ENCODE measurements at places on chromosomes 11 and 22. TPM values are rescaled to one million over a fixed set of nuclear protein-coding genes. Genes with fewer than 3 reads are reported as not detected.

IL18 gene
- 0.39 TPM for total RNA-seq

E2F8 gene
- 1.1 TPM for total RNA-seq

SLC37A2 gene
- 0.52 TPM for total RNA-seq

MOV10L1 gene
- 0.43 TPM for total RNA-seq

OR52I2 gene
- not detected for total RNA-seq

PTPRCAP gene
- total RNA-seq: 0.11 TPM

BET1L gene
- 22.0 TPM for total RNA-seq

MYO18B gene
- total RNA-seq: 0.22 TPM

SCGB1C1 gene
- not detected for total RNA-seq

SERPING1 gene
- 19.6 TPM for total RNA-seq

OR52A1 gene
- not detected for total RNA-seq

RPL3 gene
- total RNA-seq: 2,999 TPM

SPON1 gene
- total RNA-seq: 3.6 TPM

SLC6A5 gene
- total RNA-seq: not detected

MGAT3 gene
- total RNA-seq: 0.13 TPM

SLC7A4 gene
- total RNA-seq: not detected

PHLDB1 gene
- 113 TPM for total RNA-seq

SPTBN2 gene
- total RNA-seq: 0.43 TPM

HORMAD2 gene
- total RNA-seq: not detected

MMP1 gene
- 13.7 TPM for total RNA-seq

MMP27 gene
- total RNA-seq: not detected

CYTH4 gene
- not detected for total RNA-seq

DBX1 gene
- total RNA-seq: not detected

LRRC56 gene
- total RNA-seq: 0.54 TPM

CRACR2B gene
- total RNA-seq: 1.6 TPM

CCDC83 gene
- total RNA-seq: not detected

SLC5A1 gene
- not detected for total RNA-seq

KCNE3 gene
- total RNA-seq: 1.2 TPM

CHORDC1 gene
- 38.8 TPM for total RNA-seq

PAX6 gene
- total RNA-seq: 0.76 TPM

NAALAD2 gene
- total RNA-seq: 0.22 TPM

SMIM35 gene
- not detected for total RNA-seq

TREH gene
- total RNA-seq: not detected

CLCF1 gene
- total RNA-seq: 8.8 TPM

NAV2 gene
- total RNA-seq: 25.5 TPM

OR8B2 gene
- not detected for total RNA-seq

Measured in articular chondrocyte of knee joint (primary cell).